ENCODE measurements at places on chromosomes 7 and 10. TPM values are rescaled to one million over a fixed set of nuclear protein-coding genes. Genes with fewer than 3 reads are reported as not detected.

GRCh38 chr10:60282771-60283353, 106.8 kb downstream of the ANK3 start:
- peak; percentile 75 for DNase-seq

- DNase-seq: no peak
Observed at GRCh38 chr10:30737931-30738391, 108.4 kb upstream of the LYZL2 start.

DNA sequence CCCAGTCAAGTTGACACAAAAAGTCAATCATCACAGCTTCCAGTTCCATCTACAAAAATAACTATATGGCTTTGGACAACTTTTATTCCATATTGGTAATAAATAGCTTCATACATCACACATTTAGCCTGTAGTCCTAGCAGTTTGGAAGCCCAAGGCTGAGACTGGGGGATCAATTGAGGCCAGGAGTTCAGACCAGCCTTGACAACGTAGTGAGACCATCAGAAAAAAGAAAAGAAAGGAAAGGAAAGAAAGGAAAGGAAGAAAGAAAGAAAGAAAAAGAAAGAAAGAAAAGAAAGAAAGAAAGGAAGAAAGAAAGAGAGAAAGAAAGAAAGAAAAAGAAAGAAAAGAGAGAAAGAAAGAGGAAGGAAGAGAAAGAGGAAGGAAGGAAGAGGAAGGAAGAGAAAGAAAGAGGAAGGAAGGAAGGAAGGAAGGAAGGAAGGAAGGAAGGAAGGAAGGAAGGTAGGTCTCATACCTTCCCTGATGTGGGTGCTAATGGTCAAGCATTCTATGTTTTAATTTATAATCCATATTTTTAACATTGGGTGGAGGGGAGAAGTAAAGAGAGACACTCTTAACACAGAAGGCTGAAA, 37.8 kb downstream of the CAV1 start:
- no peak for DNase-seq

Gene ZNF467
- 3.3 TPM for total RNA-seq

DNA sequence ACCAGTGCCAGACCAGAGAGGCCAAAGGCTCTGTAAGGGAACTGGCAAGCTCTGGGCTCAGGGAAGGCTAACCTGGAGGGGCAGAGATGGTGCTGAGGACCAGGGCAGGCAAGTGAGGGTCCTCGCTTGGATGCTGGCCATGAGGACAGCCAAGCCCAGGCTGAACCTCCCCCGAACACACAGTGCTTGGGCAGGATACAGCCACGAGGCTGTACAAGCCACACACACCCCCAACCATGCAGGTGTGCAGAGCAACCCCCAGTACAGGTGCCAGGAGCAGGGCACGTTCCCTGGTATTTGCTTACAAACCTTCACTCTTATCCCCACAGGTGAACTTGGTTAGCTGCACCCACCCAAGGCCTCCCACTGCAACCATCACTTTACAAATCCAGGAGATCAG, 185.7 kb downstream of the GRID1 start:
- no peak for DNase-seq

DNA sequence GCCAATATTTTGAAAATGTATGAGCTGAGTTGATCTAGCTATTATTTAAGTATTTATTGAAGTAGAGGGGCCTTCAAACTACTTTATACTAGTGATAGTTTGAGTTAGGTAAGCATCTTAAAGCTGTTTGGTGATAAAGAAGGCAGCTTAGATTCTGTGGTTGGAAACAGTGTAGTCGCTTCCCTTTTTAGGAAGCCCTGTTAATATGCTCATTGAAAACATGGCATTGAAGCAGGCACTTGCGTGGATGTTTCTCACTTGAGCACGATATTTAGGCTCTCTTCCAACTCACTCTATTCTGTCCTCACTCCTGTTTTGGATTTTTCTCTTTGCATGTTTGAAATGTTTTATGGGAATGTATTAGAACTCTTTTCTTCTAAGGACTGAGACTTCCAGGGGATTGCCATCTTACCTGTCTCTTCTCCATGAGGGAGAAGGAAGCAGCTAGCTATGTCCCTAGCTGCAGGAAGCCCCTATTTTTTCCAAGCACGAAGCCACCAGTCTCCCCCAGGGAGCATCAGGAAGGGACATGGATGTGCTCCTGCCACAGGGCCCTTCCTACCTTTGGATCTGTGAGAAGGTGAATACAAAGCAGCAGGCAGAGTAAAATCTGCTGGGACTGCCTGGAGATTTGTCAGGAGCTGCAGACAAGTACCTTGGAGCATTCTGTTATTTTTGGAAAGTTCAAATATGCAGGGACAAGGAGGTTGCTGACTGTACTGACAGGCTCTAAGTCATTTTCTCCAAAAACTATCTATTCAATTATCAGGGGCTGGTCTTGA, 22.0 kb upstream of the BMPR1A start:
- DNase-seq: no peak
